ENCODE measurements at places on chromosomes 12 and 14.
A peak's percentile ranks its signal among the peaks of the same experiment; 100 is the strongest.

GRCh38 chr14:77674931-77675330, 32.9 kb downstream of the ALKBH1 start:
- no peak for DNase-seq

- peak; percentile 33 for DNase-seq
These were observed 32.6 kb downstream of the PPP2R5E start for GRCh38 chr14:63510538-63510937.

DNA sequence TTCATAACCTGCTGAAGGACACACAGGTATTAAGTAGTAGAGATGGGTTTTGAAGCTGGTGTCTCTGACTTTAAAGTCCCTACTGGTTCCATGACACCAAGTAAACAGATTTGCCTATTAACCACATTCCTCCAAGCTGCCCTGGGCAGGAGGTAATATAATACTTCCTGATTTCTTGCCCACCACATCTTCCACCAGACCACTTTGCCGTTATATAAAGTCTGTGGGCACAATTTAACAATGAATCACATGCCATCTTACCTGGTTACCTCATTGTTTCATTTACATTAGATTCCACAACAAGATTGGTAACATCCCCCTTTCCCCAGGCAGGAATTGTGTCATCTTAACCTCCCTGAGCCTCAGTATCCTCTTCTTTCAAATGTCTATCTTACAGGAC, 900 bp upstream of the LRRC23 start:
- no peak for DNase-seq

GRCh38 chr12:57892232-57892972, 45.9 kb upstream of the CTDSP2 start:
- no peak for DNase-seq

- no peak for DNase-seq
These were observed 94.6 kb downstream of the PPM1A start for GRCh38 chr14:60343571-60344071.

GRCh38 chr12:6071589-6071988, 52.9 kb downstream of the VWF start:
- DNase-seq, result no peak

DNA sequence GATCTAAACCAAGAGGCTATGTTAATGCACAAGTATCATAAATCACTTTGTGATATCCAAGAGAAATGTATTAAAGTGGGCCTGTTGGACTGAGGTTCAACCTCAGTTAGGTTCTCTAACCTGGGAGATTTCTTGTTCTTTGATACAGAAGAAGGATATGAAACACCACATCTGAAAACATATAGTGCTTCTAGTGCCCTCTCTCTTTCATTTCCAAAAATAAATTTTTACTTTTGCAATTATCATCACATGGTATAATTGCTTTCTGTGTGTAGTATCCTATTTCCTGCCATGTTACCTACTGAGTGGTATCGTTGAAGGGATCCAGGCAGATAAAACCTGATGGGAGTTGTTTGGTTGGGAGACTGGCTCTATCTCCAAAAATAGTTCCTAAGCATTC, 264.9 kb downstream of the CCER1 start:
- DNase-seq, result no peak

DNA sequence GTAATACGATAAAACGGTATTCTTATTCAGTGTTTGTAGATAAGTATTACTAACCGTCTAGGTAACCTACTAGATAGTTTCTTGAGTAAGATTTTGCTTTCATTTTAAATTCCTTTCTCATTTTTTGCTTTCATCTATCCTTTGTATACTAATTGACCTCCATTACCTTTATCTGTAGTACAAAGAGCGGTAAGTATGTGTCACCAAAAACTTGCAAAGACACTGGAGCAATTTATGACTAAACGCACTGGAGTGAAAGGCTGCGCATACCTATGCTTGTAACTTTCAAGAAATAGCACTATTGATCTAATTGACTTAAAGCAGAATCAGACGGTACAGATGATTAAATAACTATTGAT, 1.7 kb downstream of the ARHGAP5 start:
- DNase-seq, result no peak

GRCh38 chr14:53807542-53807941, 149.1 kb downstream of the BMP4 start:
- no peak for DNase-seq

DNA sequence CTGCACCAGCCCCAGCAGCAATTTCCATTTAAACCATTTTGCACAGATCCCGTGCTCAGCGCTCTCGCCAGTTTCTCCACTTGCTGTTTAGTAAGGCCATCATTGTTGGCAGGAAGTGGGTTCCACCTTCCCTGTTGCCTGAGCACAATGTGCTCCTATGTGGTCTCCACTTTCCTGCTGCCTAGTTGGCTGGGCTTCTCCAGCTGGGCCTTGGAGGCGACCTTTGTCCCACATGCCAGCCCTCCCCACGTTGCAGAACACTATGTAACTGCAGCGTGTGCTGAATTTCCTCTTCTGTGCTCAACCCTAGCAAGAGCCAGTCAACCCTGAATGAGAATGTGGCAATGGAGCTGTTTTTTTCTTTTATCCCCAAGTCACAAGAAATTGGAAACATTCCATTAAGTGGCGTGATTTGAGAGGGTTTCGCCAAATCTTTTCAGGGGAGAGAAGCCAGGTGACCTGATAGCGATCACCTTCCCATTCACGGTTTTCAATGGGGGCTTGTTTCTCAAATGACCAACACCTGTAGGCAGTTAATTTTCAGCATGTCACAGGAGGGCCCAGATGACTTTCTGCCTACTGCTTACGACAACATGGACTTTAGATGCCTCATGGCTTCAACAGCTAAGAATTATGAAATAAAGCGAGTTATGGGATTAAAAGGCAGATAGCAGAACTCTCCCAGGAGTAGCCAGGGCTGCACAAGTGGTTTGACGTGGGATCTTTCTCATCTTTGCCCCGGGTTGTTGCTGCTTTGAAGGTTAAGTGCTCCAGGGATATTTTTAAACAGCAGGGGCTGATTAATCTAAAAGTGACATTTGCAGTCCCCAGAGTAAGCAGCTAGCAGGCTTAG, at the start of gene ACACB:
Gene ACACB, plus strand, starts transcription at position 830 of the 853 bp plus-strand sequence. CDS start 22,819 bp downstream, outside the sequence.
- DNase-seq, result no peak

- DNase-seq, result no peak
These were observed 40.3 kb upstream of the KCNJ8 start for GRCh38 chr12:21814814-21815213.

- no peak for DNase-seq
These were observed 128.5 kb downstream of the KIF26A start for GRCh38 chr14:104266631-104267575.

GRCh38 chr12:4535092-4535491, 3.6 kb upstream of the RAD51AP1 start:
- DNase-seq, result peak; percentile 4

- DNase-seq, result no peak
These were observed 21.1 kb upstream of the TMEM132C start for GRCh38 chr12:128245905-128246304.

DNA sequence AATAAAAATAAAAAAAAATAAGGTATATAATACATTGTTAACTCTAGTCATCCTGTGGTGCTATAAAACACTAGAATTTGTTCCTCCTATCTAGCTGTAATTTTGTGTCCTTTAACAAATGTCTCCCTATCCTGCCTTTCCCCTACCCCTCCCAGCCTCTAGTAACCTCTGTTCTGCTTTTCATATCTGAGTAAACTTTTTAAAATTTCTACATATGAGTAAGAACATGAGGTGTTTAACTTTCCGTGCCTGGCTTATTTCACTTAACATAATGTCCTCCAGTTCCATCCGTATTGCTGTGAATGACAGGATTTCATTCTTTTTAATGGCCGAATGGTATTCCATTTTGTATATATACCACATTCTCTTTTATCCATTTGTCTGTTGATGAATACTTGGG, 71.3 kb upstream of the GNG2 start:
- no peak for DNase-seq

GRCh38 chr14:89241257-89241656, 175.8 kb downstream of the FOXN3 start:
- DNase-seq, result no peak

DNA sequence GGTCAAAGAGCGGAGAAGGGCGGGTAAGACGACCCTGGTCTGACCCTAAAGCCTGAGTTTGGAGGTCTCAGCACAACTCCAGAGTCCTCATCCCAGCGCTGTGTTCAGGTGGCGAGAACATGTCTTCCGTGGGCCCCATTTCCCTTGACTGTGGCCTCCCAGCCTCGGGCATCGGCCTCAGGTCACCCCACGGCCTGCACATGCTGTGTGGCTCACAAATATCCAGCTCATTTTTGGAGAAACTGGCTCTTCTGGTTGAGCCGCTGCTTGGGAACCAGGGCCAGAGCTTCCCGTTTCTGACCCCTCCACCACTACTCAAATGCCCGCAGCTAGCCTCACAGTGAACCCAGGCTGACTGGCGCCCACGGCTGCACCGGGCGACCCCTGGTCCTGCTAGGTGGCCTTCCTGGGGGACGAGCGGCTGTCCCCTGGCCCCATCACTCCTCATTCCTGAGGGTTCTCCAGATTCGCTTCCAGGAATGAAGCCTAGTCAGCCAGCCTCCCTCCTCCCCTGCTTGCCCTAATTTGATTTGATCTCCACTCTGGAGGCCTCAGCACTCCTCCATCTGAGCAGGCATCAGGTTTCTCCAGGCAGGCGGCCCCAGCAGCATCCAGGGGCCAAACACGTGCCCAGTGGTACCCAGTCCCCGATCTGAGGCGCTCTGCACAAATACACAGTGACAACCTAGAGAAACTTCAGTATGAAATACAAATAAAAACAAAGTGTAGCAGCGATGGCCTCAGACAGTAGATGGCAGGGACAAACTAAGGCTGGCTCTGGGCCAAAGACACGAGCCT, 4.7 kb downstream of the P2RX2 start:
- no peak for DNase-seq

GRCh38 chr14:89041257-89041582, 216.8 kb downstream of the TTC8 start:
- no peak for DNase-seq

DNA sequence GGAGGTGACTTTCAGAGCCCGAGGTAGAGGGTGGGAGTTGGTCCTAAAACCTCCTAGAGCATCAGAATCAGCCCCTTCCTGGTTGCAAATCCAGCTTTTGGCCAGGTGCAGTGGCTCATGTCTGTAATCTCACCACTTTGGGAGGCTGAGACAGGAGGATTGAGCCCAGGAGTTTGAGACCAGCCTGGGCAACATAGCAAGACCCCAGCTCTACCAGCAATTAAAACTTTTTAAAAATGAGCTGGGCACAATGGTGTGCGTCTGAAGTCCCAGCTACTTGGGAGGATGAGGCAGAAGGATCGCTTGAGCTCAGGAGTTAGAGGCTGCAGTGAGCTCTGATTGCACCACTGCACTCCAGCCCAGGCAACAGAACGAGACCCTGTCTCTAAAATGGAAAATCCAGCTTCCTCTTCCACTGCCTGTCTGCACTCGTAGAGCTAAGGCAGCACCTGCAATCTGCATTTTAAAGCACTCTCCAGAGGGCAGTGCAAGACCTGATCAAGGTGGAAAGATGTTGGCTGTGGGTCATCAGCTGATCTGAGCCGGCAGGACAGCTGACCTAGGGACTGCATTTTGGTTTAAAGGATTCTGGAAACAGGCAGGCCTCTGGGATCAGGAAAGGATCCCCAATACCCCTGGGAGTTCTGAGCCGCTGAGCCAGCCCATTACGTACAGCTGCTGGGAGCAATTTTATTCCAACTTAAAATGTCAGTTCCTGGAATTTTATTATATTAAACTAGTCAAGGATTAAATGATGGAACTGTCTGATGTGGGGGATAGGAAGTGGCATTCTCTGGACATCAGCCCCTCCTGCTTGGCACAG, 1.8 kb upstream of the TESC start:
- DNase-seq, result no peak

DNA sequence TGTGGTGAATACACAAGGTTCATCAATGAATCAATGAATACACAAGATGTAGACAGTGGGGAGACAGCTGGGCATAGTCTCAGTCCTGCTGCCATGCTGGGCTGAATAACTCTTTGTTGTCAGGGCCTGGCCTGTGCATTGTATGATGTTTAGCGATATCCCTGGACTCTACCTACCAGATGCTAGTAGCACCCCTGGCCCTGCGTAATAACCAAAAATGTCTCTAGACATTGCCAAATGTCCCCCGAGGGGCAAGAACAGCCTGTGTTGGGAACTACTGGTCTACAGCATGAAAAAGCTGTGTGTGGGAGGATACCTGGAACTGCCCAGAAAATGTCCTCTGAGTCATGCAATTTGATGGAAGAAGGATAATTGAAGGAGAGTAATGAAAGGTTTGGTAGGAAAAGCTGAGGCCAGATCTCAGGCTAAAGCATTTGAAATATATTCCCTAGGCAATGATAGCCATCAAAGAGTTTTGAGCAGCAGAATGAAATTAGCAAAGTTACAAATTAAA, 128.2 kb downstream of the TMEM30B start:
- no peak for DNase-seq

GRCh38 chr12:101042211-101042610, 167.8 kb downstream of the SLC5A8 start:
- DNase-seq, result no peak

DNA sequence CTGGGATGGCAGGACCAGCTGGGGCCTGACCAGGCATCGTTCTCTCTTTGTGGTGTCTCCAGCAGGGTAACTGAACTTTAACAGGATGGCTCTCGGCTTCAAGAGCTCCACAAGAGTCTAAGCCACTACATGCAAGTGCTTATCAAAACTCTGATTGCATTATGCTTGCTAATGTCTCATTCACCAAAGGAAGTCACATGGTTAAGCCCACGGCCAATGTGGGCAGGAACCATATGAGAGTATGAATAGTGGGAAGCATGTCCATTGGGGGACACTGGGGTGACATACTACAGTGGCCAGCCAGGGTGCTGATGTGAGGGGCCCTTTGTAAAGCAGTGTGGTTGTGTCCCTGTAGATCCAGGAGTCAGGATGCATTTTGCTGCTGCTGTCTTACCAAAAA, 35.0 kb upstream of the KCNA5 start:
- DNase-seq, result no peak

DNA sequence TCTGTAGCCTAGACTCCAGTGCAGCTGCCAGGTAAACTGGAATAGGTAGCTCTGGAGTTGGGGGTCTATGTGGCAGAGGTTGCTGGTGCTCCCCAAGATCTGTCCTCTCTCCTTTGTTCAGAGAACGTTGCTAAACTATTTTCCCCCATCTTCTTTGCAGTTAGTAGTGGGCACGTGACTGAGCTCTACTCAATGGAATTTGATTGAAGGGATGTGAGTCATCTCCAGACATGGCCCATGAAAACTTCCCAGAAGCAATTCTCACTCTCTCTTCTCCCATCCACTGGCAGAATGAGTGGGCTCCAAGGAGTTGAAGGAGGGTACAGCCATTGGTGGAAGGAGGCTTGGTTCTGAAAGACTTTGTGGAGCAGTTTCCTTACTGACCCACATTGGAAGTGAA, 44.0 kb downstream of the PAH start:
- no peak for DNase-seq

GRCh38 chr12:108907839-108908351, 28.0 kb downstream of the DAO start:
- no peak for DNase-seq

- DNase-seq, result no peak
These were observed 947 bp downstream of the GAS2L3 start for GRCh38 chr12:100574187-100575074.

DNA sequence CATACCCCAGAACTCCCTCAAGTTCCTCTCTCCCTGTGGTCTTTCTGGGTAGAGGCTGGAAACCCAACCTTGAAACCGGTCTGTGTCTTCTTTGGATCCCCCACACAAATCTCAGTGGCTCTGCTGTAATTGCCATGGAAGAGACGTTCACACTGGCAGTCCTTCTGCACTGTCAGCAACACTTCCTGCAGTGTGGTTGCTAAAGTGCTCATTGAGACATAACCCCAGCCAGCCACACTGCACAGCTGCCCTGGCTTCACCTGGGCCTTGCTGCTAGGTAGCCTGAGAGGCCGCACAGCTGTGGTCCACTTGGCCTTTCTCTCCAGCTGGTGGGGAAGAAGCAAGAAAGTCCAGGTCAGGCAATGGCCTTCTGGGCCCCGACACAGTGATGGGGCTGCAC, 2.4 kb downstream of the GZMH start:
- DNase-seq, result peak; percentile 24
